Fibroblast of the aortic adventitia (primary cell): ENCODE measurements at places on chromosomes 2 and 18. TPM values are rescaled to one million over a fixed set of nuclear protein-coding genes. Genes with fewer than 3 reads are reported as not detected.

The WNT10A gene
- total RNA-seq: not detected in 2 replicates

DNA sequence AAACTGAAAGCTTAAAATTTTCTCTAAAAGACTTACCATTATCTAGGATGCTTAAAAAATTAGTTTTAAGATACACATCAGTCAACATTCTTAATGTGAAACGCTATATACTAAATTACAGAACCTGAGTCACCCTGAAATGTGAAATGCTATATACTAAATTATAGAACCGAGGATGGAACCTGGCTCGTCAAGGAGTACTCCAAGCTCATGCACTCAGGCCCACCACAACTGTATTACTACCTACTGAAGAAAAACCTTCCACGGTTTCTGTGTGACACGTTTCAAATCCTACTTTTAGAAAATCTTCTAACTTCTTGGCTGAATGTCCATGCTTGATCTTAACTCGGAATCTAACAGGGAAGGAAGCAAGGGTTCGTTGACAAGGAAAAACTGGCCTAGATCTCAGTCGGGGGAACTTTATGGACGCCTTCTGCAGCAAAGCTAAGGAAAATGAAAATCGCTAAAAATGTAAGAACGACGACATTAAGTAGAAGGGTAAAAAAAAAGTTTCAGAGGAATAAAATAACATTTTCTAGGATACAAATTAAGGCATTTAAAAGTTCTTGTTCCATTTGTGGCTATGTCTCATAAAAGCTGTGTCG lies 1.4 kb downstream of the PRKD3 start:
- peak; percentile 32 for DNase-seq

GRCh38 chr2:80009211-80009610 lies 295.3 kb downstream of the LRRTM1 start:
- DNase-seq: no peak

The TMEM37 gene
- not detected in 2 replicates for total RNA-seq

The DUSP19 gene
- 1.6 and 4.8 TPM in 2 replicates for total RNA-seq

The TUBB8B gene
- total RNA-seq: not detected in 2 replicates

The GDF7 gene
- under 0.01 TPM in 1 of 2 replicates, not detected in the other for total RNA-seq

DNA sequence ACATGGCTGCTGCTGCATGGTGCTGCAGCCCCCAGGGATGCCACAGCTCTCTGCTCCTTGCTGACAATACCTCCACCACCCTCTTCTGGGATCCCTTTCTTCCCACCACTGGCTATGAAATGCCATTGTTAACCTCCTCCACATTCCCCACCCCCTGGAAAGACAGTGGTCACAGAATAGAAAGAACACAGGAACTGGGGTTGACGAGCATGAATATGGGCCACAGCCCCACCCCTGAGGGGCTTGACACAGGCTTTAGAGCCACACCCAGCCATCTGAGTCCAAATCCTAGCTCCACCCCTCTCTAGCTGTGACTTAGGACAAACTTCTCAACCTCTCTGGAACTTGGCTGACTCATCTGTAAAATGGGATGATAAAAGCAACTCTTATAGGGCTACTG lies 47.3 kb downstream of the TMEM163 start:
- DNase-seq: no peak

DNA sequence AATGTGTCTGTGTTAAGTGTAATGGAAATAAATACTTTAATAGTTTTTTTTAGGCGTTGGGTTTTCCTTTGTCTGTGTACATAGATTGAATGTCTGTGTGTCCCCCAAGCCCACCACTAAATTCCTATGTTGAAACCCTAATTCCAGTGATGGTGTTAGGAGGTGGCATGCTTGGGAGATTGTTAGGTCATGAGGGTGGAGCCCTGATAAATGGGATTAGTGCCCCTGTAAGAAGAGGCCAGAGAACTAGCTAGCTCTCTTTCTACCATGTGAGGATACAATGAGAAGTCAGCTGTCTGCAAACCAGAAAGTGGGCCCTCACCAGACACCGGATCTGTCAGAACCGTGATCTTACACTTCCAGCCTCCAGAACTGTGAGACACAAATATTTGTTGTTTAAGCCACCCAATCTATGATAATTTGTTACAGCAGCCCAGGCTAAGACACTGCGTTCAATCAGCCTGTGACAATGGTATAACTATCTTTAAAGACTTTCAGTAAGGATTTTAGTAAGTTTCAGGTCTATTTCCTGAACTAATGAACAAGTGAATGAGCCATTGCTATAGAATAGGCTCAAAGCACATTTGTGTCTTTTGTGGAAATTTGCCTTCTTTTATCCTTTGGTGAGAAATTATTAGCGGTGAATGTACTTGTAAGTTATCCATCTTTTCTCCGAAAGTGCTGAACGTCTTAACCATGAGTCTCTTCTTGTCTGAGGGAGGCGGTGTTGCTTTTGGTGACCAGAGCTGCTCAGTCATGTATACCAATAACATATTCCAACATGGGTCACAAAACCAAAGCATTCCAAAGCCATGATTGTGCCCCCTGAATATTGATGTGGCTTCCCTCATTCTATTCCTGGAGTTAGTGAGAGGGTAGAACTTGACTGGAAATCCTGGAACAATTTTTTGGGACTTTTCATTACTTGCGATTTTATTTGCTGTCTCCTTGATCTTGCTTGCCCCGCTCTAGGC lies 29.6 kb upstream of the IL1R1 start:
- peak; percentile 48 for DNase-seq

DNA sequence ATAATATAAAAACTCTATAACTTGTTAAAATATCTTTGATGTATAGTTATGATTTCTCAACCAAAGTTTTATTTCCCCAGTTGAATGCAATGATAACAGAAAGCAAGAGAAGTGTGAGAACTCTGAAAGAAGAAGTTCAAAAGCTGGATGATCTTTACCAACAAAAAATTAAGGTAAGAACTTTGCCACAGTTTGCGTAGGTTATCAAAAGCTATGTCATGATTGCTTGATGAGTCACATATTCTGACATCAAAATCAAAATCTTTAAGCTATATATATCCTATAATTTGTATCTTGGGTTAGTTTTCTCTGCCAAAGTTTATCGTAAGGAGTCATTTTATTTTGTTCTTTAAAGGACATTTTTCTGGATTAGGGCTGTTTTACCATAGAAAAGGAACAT lies 35.0 kb downstream of the NDC80 start:
- peak; percentile 17 for DNase-seq

The CACNB4 gene
- total RNA-seq: 4.8 and 7.5 TPM in 2 replicates

The SCN9A gene
- total RNA-seq: 14.0 and 22.9 TPM in 2 replicates

The GPR155 gene
- 1.6 and 2.2 TPM in 2 replicates for total RNA-seq

The TSN gene
- total RNA-seq: 56.8 and 69.0 TPM in 2 replicates

GRCh38 chr18:44702594-44702993 lies 21.9 kb downstream of the SETBP1 start:
- DNase-seq: no peak

DNA sequence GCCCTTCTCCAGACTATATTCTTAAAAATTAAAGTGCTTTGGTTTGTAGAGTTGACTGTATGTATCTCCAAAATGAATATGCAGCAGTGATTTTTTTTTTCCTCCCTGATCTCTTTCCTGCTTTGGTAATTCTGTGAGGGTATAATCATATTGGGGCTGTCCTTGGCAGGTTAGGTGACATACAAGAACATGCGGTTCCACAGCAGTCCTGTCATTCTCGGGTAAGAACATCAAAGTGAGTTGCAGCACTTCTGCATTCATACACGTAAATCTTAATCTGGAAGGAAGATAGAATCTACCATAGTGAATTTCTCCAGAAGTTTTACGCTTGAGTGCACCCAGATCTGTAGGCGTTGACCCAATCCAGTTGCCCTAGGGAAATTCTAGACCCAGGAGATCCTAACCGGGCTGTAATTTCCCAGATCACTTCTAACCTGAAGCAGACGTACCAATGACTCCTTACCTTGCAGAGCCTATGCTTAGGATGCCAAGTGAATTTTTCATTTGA lies 109.4 kb downstream of the PRPF40A start:
- no peak for DNase-seq

GRCh38 chr2:197414039-197414438 lies 20.8 kb downstream of the SF3B1 start:
- no peak for DNase-seq

The EVA1A gene
- 25.2 and 28.1 TPM in 2 replicates for total RNA-seq

DNA sequence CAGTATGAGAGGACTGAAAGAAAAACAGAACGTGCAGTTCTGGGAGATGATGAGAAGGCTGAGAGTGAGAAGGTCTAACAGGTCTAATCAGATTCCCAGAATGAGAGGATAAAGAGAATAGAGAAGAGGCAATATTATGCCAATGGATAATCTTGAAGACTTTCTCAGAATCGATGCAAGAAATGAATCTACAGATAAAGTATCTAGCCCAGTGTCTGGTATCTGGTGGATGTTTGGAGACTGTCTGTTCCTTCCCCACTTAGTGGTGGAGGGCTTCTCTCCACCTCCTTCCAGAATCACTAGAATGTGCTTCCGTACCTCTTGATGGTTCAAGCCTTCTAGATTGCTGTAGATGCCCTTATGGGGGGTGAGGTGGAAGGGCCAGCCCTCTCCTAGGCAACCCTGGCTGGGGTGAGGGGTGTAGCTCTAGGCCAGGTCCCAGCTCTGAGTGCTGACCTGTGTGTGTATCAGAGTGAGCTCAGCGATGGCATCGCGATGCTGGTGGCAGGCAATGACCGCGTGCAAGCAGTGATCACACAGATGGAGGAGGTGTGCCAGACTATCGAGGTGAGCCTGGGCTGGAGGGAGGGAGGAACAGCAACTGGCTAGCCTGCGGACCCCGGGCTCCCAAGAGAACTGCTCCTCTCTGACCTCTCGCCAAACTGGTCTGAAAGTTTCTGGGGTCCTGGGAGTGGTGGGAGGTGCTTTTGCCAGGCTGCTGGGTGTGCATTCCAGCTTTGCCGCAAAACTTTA lies 3.6 kb downstream of the UCN start:
- DNase-seq: no peak

- DNase-seq: no peak
Measured at GRCh38 chr18:30501594-30501993, 540.9 kb downstream of the DSC3 start.

The STARD6 gene
- not detected in 2 replicates for total RNA-seq

The PAPOLG gene
- 13.2 and 18.9 TPM in 2 replicates for total RNA-seq

DNA sequence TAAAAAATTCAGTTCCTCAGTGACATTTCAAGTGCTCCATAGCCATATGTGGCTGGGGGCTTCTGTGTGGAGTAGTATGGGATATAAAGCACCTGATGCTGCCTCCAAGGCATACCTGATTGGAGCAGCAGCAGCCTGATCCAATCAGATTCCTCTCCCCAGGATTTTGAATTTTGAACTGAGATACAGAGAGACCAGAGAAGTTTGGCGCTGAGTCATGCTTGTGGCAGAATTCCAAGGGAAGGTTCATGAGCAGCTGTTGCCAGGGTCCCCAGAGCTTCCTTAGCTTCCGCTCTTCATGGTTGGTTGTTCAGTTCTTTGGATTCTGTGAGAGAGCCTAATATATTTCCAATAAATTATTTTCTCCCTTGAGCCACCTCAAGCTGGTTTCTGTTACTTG lies 29.0 kb upstream of the CFAP36 start:
- peak; percentile 57 for DNase-seq

GRCh38 chr18:80246445-80247392 lies 595 bp downstream of the PARD6G start:
- DNase-seq: no peak

GRCh38 chr2:46555646-46556234 lies 76.4 kb downstream of the TMEM247 start:
- DNase-seq: no peak

The INHBB gene
- not detected in 2 replicates for total RNA-seq

The NEB gene
- total RNA-seq: 0.27 and 0.41 TPM in 2 replicates

The PMS1 gene
- total RNA-seq: 27.0 and 34.2 TPM in 2 replicates

DNA sequence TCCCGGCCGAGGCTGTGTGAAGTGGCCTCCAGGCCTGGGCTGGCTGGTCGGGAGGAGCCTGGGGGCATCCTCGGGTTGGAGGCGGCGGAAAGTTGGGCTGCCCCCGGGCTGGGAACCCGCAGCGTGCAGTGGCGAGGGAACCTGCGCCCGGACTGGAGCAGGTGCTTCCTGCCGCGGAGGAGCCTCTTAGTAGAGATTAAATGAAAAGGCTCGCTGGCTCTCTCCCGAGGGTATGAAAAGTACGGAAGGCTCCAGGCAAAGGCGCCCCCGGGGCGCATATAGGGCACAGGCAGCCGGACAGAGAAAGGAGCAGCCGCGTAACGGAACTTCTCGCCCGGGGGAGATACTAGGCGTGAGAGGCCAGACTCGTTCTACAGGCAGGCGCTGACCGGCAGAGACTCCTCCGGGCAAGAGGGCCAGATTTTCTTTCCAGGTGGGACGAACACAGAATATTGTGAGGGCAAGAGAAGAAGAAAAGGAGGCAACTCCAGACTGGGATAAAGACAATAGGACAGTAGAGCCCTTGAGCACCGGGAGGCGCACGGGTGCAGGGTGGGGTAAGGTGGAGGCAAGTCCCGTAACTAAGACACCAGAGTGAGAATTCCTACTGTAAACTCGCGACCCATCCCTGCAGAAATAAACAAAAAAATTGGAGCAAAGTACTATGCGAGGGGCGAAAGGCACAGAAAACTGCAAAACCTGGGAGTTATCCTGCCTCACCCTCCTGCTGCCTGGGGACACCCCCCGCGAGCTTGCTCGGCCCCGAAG lies 816 bp downstream of the CDH2 start:
- DNase-seq: peak; percentile 43

- DNase-seq: no peak
Measured at GRCh38 chr2:171316220-171316619, 117.6 kb downstream of the METTL8 start.

The GAL3ST2 gene
- 0.25 TPM in 1 of 2 replicates, not detected in the other for total RNA-seq

The PRKAG3 gene
- 0.18 and 0.41 TPM in 2 replicates for total RNA-seq

GRCh38 chr2:23824777-23825212 lies 102.1 kb downstream of the ATAD2B start:
- peak; percentile 76 for DNase-seq

GRCh38 chr2:219369447-219369861 lies 18.3 kb downstream of the DNPEP start:
- DNase-seq: peak; percentile 82

DNA sequence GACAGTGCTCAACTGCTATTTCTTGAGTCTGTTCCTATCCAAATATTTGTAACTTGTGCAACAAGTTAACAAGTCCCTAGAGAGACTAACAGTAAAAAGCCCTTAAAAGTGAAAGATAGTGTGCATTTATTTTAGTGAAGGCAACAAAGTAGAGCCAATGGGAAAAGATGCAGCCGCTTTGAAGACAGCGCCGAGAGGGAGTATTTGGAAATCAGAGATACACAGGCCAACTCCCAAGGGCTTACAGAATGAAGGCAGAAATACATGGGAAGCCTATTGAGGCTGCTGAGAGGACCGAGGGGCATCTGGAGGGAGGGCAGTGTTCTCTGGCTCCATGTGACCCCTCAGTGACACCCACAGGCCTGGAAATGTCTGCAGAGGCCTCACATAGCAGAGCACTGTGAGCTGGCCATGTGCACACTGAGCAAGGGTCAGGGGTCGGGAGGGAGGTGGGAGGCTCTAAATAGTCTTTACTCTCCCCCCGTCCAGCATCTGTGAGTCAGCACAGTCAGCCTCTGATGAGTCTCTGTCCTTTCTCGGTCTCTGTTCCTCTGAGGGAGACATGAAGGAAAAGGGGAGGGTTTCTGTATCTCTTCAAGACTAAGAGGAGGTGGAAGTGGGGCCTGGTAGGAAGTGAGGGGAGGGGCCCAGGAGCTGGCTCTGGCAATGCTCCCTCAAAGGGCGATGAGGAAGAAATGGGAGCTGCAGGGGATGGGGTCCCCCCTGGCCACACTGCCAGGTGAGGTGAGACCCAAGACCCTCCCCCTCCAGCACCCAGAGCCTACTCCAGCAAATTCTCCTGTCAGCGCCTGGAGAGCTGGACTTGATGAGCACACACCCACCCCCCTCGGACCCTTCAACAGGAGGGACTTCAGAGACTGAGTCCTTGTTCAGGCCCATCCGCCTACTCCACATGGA lies 133.6 kb downstream of the SP3 start:
- peak; percentile 83 for DNase-seq

The CCDC74A gene
- 15.1 and 34.4 TPM in 2 replicates for total RNA-seq

- DNase-seq: peak; percentile 34
Measured at GRCh38 chr2:127045792-127046501, 61.0 kb downstream of the BIN1 start.

The ANKRD62 gene
- not detected in 2 replicates for total RNA-seq

The IGFBP2 gene
- total RNA-seq: 1.1 and 10.6 TPM in 2 replicates

The CWC22 gene
- 31.8 and 38.8 TPM in 2 replicates for total RNA-seq
